Naive B cell (primary cell): ENCODE measurements at places on chromosomes 1 and 21.
A peak's percentile ranks its signal among the peaks of the same experiment; 100 is the strongest.

- peaks cover 61% of the 10 kb centered on the region for H3K4me1 ChIP-seq
- no peak overlapping the region for H3K4me3 ChIP-seq
- no peaks in the 10 kb centered on the region for H3K27me3 ChIP-seq
- H3K36me3 ChIP-seq: peaks cover 7% of the 10 kb centered on the region
- no peak for DNase-seq
Observed at GRCh38 chr1:101245246-101245927, 8.6 kb downstream of the S1PR1 start.

GRCh38 chr1:86377341-86377740 lies 18.8 kb downstream of the ODF2L start:
- H3K4me1 ChIP-seq: no peaks in the 10 kb centered on the region
- no peak for DNase-seq
- no peak overlapping the region for H3K4me3 ChIP-seq
- no peaks in the 10 kb centered on the region for H3K27me3 ChIP-seq
- peaks cover 41% of the 10 kb centered on the region for H3K36me3 ChIP-seq
- H3K27ac ChIP-seq: no peak overlapping the region

DNA sequence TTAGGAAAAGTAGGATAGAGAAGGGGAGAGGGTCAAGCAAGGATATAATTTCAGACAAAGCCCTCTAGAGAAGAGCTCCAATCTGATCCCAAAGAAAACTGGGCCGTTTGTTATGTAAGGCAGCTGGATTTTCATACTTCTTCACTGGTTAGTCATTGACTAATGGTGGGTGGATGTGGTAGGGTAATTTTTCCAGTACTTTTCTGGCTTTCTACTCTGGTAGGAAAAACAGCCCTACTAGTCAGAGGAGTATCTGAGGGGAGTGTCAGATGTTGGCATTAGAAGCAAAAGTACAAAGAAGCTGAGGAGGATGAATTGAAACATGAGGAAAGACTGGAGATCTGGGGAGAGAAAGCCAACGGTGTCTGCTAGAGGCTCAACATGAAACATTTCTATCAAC lies 145.3 kb downstream of the TNFSF18 start:
- DNase-seq: no peak
- peaks cover 30% of the 10 kb centered on the region for H3K4me1 ChIP-seq
- no peaks in the 10 kb centered on the region for H3K27me3 ChIP-seq
- H3K36me3 ChIP-seq: no peaks in the 10 kb centered on the region

DNA sequence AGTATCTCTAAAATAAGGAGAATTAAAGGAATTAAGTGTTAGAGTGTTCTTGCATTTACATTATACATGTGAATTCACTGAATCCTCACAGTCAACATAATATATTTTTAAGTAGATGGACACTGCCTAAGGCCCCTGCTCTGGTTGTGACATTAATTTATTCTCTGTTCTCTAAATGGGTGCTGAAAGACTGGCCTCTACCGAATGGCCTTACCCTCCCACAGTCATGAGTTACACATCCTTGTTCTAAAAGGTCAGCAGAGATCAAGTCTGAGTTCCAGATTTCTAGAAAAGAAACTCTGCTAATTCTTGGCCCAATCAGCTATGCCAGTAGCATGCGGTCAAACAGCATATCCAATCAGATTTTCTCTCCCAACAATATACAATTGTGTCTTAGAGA lies 193.2 kb downstream of the TM2D1 start:
- H3K27ac ChIP-seq: no peak overlapping the region
- no peak overlapping the region for H3K4me3 ChIP-seq
- DNase-seq: no peak
- peaks cover 2% of the 10 kb centered on the region for H3K27me3 ChIP-seq
- no peaks in the 10 kb centered on the region for H3K4me1 ChIP-seq

DNA sequence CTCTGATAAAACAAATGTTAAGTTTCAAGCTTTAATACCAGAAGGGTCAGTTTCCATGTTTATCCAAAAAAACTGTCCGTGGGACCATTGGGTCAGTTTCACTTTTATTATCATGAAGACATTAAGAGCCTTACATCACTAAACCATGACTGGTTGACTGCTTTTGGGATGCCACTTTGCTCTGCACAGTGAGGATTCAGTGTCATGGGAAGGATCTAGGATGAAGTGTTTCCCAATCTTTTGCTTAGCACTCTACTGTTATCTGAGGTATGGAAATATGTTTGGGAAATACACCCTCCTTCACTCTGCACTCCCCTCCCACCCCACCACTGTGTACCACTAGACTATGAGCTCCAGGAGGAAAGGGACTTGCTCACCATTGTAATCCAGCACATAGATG lies 16.3 kb downstream of the RPS6KC1 start:
- H3K4me3 ChIP-seq: no peak overlapping the region
- no peak for DNase-seq
- H3K36me3 ChIP-seq: no peaks in the 10 kb centered on the region

DNA sequence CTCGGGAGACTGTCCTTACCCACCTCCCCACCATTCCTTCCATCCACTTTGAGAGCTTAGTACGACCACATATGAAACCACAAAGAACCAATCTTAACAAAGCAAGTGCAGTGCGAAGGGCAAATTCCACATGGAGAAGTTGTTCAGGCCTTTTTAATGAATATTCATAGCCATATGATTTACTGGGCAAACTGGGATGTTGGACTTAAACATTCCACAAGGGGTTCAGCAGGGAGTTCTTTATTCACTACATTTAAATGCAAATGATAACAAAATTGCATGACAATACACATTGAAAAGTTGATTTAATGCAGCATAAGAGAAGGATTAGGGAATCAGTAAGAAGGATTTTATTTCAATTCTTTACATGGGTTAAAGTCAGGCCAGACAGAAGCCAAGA lies 14.7 kb downstream of the NMNAT2 start:
- H3K4me1 ChIP-seq: no peaks in the 10 kb centered on the region
- no peak overlapping the region for H3K27ac ChIP-seq
- no peak overlapping the region for H3K4me3 ChIP-seq

- H3K36me3 ChIP-seq: no peaks in the 10 kb centered on the region
- H3K4me1 ChIP-seq: no peaks in the 10 kb centered on the region
Observed at GRCh38 chr1:30388386-30388785, 335.0 kb downstream of the MATN1 start.

GRCh38 chr1:27153549-27153886 lies 1.4 kb downstream of the SLC9A1 start:
- no peak for DNase-seq
- peak overlapping the region; percentile 93 for H3K4me3 ChIP-seq
- H3K27ac ChIP-seq: peak overlapping the region; percentile 100
- no peaks in the 10 kb centered on the region for H3K27me3 ChIP-seq
